Stimulated activated CD4-positive, alpha-beta T cell treated with anti-CD3 and anti-CD28 coated beads, Interleukin-15, amount 100 ng/mL, for 24 hours (primary cell): ENCODE measurements at places on chromosomes 13 and 19.

- DNase-seq, result peak; percentile 79
These were observed 13.2 kb downstream of the ING1 start for GRCh38 chr13:110726726-110727125.

- DNase-seq, result no peak
These were observed 309.9 kb downstream of the DCT start for GRCh38 chr13:94169454-94170144.

GRCh38 chr19:24062190-24062589 lies 24.8 kb upstream of the ZNF254 start:
- no peak for DNase-seq

DNA sequence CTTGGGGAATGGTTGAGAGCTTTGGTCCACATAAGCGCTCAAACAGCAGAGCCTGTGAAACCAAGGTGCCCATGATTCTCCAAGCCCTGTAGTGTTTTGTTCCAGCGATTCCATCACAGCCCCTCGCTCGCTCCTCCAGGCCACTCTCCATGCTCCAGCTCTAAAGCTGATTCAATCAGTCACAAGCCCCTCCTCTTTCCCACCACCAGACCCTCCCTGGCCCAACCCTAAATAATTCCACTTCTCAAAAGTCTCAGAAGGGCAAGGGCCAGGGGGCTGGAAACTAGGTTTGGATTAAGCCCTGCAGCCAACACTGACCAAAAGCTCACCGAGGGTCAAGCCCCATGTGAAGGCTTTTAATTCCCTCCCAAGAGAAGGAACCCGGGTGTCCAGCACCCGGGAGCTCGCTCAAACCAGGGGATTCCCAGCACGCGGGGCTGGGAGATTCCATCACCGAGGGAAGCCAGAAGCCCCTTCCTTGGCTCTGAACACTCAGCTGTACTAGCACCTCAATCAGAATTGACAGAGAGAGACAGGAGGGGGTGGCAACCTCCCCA lies 1.5 kb downstream of the ZNF296 start:
- DNase-seq, result no peak

DNA sequence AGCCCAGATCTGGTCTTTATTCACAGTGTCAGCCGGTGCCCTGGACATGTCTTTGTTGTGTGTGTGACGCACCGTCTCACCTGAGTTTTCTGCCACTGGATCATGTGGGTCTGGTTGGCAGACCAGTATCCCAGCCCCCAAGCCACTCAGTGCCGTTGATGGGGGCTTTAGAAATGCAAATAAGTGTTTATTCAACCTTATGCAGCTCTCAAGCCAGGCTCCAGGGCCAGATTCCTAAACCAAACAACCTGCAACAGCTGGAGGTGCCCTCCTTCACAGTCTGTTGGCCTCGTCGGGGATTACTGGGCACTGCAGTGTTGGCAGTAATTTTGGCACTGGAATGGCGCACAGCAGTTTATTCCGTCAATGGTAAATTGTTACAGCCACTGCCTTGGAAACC lies 21.6 kb downstream of the FAM124A start:
- no peak for DNase-seq

DNA sequence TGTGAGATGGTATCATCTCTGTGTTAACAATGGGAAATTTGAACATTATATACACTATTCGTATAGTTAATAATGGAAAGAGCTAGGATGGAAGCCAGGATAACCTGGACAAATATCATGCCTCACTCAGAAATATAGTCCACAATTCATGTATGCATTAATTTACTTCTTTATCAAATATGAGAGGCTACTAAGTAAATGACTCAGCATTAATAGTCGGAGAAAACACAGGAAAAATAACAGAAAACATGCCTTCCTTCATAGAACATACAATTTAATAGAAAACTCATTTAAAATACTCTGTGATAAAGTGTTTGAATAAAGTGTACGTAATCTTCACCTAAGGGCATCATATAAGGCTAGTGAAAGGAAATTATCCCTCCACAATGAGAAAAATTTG lies 383.4 kb upstream of the SLITRK5 start:
- DNase-seq, result no peak

DNA sequence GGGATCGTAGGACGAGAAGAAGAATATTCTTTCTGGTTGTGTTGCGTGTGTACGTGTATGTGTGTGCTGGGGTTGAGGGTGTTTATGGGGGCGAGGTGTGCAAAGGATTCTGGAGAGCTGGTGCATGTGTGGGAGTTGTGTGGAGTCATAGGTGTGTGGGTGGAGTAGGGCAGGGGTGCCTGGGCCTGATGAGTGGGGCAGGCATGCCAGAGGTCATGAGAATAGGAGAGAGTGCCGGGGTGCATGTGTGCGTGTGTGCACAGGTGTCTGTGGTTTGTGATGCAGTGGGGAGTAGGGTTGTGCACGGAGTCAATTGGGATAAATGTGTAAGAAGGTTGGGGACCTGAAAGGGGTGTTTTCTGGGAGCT lies 649 bp downstream of the TMEM91 start:
- DNase-seq, result peak; percentile 35

- DNase-seq, result no peak
These were observed 14.8 kb downstream of the GPALPP1 start for GRCh38 chr13:45004096-45004495.

DNA sequence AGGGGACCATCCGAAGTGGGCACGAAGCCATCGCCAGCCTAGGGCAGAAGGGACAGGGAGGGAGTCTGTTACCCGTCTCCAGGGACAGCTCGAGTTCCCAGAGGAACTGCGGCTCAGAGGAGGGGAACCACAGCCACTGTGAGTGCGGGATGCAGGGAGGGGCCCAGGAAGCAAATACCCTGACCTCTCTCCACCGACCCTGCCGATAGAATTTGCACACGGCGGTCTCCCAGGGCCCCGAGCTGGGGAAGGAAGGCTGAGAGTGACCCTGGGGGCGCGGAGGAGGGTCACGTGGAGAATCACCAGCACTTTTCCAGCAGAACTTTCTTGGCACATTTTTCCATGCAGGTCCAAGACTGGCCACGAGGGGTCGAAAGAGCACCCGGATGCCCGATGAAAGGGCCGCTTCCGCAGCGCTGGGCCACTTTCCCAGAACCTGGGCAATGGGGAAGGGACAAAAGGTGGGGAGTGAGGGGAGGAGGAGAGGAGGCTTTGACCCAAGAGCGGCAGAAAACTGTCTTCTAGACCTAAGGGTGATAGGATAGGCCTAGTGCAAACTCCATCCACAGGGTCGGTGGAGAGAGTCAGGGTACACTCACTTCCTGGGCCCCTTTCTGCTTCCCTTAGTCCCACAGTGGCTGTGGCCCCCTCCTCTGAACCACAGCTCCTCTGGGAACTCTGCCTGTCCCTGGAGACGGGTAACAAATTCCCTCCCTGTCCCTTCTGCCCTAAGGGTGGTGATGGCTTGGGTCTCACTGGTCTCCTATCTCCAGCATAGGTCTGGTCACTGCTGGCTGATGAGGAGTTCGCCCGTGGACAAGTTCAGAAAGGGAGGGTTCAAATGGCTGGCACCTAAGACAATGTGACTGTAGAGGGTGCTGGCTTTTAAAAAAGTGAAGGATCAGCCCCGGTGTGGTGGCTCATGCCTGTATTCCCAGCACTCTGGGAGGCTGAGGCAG lies 5.3 kb upstream of the GPR4 start:
- DNase-seq, result peak; percentile 63

DNA sequence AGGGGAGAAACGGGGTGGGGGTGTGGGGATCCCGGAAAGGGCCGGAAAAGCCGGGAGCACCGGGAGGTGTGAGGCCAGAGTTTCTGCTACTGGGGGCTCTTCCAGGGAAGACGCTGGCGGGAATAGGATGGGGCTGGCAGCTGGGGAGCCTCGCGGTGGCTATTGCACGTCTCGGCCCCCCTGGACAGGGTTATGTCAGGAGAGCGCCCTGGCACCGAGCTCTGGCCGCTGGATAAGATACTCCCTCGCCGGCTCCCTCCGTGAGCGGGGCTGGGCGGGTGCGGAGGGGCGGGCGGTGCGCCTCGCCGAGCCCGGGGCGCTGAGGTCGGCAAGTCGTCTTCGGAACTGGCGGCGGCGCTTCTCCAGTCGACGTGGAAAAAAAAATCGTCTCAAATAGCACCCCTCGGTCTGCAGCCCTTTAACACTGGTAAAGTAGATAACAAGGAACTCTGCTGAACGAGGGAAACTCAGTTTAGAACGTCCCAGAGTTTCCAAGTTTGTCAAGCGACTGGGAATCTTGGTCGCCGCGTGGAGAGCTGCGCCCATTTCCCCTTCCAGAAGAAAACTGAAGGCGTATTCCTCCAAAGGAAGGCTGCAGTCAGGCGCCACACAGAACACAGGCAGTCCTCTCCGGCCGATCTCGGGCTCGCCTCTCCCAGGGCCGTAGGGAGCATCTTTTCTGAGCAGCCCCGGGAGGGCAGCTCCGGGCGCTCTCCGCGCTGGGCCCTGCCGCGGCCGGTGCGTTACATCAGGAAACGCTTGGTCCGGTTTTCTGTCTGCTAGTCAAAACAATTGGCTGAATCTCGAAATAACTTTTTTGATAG lies 115.1 kb downstream of the KCNRG start:
- peak; percentile 42 for DNase-seq

DNA sequence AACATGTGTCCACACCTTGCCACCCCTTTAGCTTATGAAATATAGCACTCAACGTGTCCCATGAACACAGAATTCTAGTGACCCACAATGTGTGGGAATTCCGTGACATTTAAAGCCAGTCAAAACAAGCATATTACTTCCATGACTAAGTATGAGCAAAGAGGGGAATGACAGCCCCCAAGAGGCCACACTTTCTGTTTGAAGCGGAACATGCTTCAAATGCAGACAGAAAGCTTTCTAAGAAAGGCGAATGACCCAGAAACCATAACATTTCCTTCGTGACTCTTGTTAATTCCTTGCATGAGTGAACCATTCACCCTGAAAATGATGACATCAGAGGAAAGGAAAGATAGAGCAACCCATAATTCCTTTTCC lies 122.0 kb upstream of the FNDC3A start:
- DNase-seq, result peak; percentile 51

DNA sequence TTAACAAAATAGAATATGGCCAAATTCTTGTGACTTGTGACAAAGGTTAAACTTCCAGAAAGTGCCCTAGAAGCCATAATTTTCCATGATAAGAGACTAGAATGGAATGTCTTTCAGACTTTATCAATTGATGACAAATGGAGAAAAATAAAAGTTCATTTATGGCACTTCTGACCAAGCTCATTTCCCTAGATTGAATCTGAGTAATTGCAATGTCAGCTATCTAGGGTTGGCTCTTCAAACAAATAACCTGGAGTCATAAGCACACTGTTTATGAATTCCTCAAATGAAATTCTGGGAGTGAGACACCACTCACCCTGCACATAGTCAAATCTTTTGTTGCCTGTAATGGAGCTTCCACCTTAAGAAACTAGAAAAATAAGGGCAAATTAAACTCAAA lies 11.4 kb downstream of the ARHGEF7 start:
- no peak for DNase-seq

GRCh38 chr13:98447881-98448641 lies 128.8 kb downstream of the STK24 start:
- peak; percentile 52 for DNase-seq

DNA sequence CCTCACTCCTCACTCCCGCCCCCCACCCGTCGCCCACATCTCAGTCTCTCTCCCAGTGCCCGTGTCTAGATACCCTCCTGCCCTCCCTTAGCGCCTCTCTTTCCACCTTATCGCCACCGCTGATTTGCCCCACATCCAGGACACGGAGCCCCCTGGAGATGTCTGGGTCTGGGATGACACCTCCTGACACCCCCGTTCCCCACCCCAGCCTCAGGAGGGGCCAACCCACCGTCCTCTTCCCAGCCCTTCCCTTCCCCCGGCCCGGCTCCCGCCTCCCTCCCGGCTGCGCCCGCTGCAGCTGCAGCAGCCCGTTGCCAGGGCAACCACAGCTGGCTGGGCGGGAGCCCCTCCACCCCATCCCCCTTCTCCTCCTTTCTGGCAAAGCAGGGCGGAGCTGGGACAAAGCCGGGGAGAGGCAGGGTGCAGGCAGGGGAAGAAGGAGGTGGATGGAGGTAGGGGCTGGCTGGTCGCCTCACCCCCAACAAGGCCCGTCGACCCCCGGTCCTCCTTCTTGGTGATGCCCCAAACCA lies 13.5 kb downstream of the DPF1 start:
- DNase-seq, result no peak

DNA sequence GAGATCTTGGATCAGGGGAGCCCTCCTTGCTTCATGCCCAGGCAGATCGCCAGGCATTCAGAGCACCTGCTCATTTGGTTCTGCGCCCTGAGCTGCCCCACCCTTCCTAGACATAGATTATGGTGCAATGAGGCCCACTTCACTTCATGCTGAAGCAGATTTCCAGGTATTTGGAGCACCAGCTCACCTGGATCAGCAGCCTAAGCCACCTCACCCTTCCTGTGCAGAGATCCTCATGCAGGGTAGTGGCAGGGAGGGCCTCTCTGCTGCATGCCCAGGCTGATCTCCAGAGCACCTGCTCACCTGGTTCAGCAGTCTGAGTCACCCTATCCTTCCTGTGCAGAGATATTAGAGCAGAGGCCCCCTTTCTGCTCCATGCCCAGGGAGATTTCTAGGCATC lies 1966.1 kb downstream of the PCDH9 start:
- no peak for DNase-seq
